Lower lobe of right lung (tissue), 2 donors: ENCODE measurements at places on chromosomes 11 and 22. TPM values are rescaled to one million over a fixed set of nuclear protein-coding genes. Genes with fewer than 3 reads are reported as not detected.

Gene LAYN
- 15.0 TPM for total RNA-seq

Gene LMO1
- not detected for total RNA-seq

DNA sequence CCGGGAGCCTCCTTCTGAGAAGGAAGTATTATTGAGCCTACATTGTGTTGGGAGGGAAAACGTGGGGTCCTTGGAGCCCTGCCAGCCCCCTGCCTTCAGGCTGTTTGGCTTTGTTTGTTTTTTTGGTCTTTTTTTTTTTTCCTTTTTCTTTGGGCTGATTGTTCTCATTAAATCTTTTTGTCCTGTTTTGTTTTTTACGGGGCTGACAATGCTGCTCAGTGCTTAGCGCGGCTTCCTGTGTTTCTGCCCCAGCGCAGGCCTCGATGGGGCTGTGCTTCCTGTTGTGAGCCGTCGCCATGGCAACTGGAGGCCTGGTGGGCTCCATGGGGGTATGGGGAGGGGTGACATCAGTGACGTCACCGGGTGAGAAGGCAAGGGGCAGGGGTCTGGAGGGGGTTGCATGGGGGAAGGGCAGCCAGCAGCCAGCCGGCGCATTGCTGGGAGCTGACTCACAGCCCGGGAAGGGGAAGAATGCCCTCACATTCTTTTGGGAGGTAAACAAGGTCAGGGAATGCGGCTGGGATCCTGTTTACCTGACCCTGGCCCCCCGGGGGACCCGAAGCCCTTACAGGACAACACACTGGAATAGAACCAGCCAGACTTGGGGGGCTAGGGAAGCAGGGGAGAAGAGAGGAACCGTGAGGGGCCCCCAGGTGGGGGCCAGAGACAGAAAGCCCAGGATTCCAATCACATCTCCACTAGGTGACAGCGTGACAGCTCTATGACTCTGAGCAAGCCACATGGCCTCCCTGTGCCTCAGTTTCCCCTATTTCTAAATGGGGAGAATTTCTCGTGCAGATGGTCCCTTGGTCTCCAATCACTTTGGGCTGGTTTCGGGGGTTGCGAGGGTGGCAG lies 22.2 kb upstream of the CBX7 start:
- no peaks in the 10 kb centered on the region for H3K36me3 ChIP-seq
- no peaks in the 10 kb centered on the region for H3K27me3 ChIP-seq
- no peak overlapping the region for H3K4me3 ChIP-seq
- H3K4me1 ChIP-seq = peaks cover 82% of the 10 kb centered on the region
- H3K27ac ChIP-seq = peak overlapping the region; percentile 86
- peak; percentile 81 for DNase-seq

Gene SHANK2
- 59.8 TPM for total RNA-seq

GRCh38 chr22:36808721-36809344 lies 8.0 kb downstream of the PVALB start:
- no peak overlapping the region for H3K27ac ChIP-seq

Gene ANO5
- 4.8 TPM for total RNA-seq

DNA sequence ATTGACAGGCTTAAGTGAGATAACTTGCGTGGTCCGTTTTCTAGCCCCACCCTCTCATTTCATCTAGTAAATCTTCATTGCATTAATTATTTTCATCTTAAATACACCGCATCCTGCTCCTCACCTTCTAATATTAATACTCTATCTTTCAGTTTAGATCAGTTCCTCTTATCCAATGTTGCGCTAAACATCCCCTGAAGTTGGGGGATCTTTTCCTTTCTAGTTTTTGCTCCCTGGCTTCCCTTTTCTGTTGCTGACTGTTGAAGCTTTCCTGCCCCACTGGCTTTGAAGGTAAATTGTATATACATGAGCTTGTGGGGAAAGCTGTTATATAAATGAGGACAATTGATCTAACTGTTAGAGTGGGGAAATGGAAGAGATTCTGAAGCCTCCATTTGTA lies 7.2 kb downstream of the CAT start:
- H3K4me1 ChIP-seq = peaks cover 74% of the 10 kb centered on the region
- H3K27ac ChIP-seq = no peak overlapping the region
- no peak overlapping the region for H3K4me3 ChIP-seq
- DNase-seq = no peak

DNA sequence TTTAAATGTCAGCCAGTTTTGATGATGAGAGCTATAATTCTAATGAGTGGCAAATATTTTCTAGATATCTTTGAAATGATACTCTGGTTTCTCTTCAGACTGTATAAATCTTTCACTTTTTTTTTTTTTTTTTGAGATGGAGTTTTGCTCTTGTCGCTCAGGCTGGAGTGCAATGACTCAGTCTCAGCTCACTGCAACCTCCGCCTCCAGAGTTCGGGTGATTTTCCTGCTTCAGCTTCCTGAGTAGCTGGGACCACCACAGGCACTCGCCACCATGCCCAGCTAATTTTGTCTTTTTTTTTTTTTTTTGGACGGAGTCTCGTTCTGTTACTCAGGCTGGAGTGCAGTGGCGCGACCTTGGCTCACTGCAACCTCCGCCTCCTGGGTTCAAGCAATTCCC lies 113.6 kb downstream of the TEAD1 start:
- H3K27me3 ChIP-seq = no peaks in the 10 kb centered on the region
- no peaks in the 10 kb centered on the region for H3K4me1 ChIP-seq
- no peaks in the 10 kb centered on the region for H3K36me3 ChIP-seq
- no peak overlapping the region for H3K27ac ChIP-seq

Gene WNT7B
- 6.3 TPM for total RNA-seq

Gene SCN2B
- total RNA-seq = 1.6 TPM

Gene NECTIN1
- total RNA-seq = 9.1 TPM

Gene RFPL1
- not detected for total RNA-seq

GRCh38 chr11:19321351-19321750 lies 80.6 kb upstream of the E2F8 start:
- peaks cover 7% of the 10 kb centered on the region for H3K4me1 ChIP-seq
- no peak overlapping the region for H3K27ac ChIP-seq
- DNase-seq = no peak
- no peaks in the 10 kb centered on the region for H3K36me3 ChIP-seq
- no peak overlapping the region for H3K4me3 ChIP-seq

Gene CD3D
- 7.4 TPM for total RNA-seq

DNA sequence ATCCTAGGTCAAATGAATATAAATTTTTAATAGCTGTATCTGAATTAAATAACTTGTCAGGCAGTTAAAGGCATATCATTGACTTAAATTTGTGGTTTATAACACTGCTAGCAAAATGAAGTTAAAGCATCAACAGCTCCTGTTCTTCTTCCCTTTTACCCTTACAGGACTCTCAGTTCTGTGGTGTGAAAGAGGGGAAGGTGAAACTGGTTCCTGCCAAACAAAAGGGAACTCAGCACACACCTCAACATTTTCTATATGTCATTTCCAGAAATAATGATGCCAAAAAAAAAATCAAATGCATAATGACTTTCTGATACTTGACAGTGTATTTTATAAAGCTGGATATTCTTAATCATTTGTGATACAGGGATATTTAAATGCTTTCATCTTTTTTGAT lies 21.2 kb downstream of the ARL14EP start:
- no peak overlapping the region for H3K27ac ChIP-seq
- no peak for DNase-seq
- no peaks in the 10 kb centered on the region for H3K27me3 ChIP-seq
- H3K4me3 ChIP-seq = no peak overlapping the region
- no peaks in the 10 kb centered on the region for H3K4me1 ChIP-seq

Gene SAC3D1
- 12.6 TPM for total RNA-seq

DNA sequence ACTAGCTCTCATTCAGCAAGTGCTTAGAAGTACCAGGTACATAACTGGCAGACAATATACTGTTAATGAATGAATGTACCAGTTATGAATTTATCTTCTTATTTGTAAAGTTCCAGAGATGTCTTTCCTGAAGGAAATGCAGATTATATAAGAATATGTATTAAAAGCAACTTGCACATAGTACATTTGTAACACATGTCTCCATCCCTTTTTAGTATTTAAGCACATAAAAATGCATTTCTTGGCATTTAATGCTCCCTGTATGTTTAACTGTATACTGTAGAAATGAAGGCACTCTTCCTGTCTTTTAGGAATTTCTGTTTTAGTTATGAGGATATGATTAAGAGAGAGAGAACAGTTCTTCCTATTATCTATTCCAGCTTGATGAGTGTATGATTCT lies 241.3 kb downstream of the NELL1 start:
- no peak overlapping the region for H3K4me3 ChIP-seq
- DNase-seq = no peak
- no peaks in the 10 kb centered on the region for H3K27me3 ChIP-seq
- no peaks in the 10 kb centered on the region for H3K4me1 ChIP-seq

GRCh38 chr22:49754696-49755630 lies 72.7 kb downstream of the BRD1 start:
- H3K27me3 ChIP-seq = peaks cover 28% of the 10 kb centered on the region
- no peaks in the 10 kb centered on the region for H3K36me3 ChIP-seq
- H3K4me3 ChIP-seq = no peak overlapping the region

Gene JHY
- 10.4 TPM for total RNA-seq

DNA sequence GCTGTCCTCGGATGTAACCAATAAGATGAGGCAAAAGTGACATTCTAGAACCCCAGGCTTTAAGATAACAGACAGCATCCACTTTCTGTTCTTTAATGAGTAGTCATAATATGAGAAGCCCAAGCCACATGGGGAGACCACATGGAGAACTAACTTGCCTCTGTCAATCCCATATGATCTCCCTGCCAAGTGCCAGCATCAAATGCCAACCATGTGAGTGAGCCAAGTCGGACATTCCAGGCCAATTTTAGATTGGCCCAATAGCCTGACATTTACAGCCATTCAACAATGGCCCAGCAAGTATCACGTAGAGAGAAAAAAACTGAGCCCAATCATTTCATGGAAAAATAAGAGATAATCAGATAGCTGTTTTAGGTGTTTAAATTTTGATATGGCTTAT lies 2048.3 kb upstream of the RAG2 start:
- H3K27me3 ChIP-seq = no peaks in the 10 kb centered on the region
- DNase-seq = no peak
- H3K4me3 ChIP-seq = no peak overlapping the region
- H3K36me3 ChIP-seq = no peaks in the 10 kb centered on the region
- H3K4me1 ChIP-seq = no peaks in the 10 kb centered on the region
- no peak overlapping the region for H3K27ac ChIP-seq

DNA sequence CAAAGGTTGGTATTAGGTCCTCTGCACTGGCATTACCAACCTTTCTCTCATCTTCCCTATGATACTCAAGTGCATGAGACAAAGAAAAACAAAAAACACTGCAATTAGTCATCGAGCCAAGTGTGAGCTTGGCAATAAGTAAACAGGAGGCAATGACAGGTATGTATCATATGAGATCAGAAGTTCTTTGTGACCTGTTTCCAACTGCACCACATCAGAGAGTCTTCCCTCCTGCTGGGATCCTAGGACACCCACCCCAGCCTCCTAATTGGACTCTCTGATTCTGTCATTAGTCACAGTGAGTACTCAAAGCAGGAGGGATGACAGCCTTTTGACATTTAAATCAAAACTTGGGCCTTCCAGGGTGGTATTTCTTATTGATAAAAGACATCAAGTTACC lies 7.8 kb upstream of the JAML start:
- peaks cover 37% of the 10 kb centered on the region for H3K4me1 ChIP-seq
- H3K27me3 ChIP-seq = no peaks in the 10 kb centered on the region
- no peak overlapping the region for H3K4me3 ChIP-seq
- H3K27ac ChIP-seq = no peak overlapping the region
- DNase-seq = no peak
- peaks cover 11% of the 10 kb centered on the region for H3K36me3 ChIP-seq

Gene OR6A2
- 0.18 TPM for total RNA-seq

DNA sequence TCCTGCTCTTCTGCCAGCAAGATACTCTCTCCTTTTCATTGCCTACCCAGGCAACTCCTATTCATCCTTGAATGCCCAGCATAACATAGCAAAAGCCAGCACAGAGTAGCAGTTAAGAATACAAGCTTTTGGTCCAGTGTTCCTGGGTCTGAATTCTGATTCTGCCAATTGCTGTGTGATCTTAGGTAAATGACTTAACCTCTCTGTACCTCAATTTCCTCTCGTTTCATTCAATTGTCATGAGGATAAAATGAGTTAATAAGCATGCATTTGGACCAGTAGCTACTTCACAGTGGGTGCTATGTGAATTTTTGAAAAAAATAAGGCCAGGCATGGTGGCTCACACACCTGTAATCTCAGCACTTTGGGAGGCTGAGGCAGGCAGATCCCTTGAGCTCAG lies 346.0 kb downstream of the BUD13 start:
- no peak overlapping the region for H3K4me3 ChIP-seq
- H3K4me1 ChIP-seq = peaks cover 5% of the 10 kb centered on the region
- H3K27me3 ChIP-seq = no peaks in the 10 kb centered on the region
- DNase-seq = no peak
- H3K36me3 ChIP-seq = no peaks in the 10 kb centered on the region
- H3K27ac ChIP-seq = no peak overlapping the region

Gene MTMR2
- 24.9 TPM for total RNA-seq

DNA sequence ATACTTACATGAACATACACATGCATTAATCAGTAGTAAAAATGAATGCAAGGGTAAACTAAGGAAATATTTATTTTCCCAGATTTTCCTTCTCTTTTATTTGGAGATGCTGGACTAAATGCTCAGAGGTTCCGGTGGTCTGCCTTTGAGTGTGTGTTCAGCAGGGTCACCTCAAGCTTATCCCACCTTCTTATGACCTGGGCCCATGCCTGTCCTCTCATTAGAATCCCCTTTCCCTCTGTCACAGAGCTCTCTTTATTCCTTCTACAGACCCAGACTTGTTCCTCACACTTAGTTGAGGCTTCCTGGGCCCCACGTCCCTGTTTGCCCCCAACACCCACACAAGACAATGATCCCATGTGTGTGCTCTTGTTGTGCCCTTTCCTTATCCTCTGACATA lies 61.6 kb upstream of the TOP3B start:
- peaks cover 7% of the 10 kb centered on the region for H3K27me3 ChIP-seq
- no peaks in the 10 kb centered on the region for H3K36me3 ChIP-seq
- no peaks in the 10 kb centered on the region for H3K4me1 ChIP-seq
- no peak for DNase-seq
- H3K27ac ChIP-seq = no peak overlapping the region

DNA sequence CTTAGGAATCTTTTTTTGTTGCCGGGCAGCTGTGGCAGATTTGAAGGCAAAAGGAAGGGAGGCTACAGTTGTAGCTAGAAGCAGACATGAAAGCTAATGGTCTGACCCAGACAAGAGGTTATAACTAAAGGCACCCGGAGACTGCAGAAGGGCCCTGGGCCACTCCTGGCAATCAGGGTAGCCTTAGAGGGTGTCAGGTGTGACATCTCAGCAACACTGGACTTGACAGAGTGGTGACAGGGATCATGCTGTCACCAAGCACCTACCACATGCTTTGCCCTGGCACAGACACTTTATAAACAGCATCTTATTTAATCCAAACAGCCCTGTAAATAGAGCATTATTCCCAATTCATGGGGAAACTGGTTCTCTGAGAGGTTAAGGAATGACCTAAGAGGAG lies 25.7 kb downstream of the TUB start:
- no peak overlapping the region for H3K27ac ChIP-seq
- no peak overlapping the region for H3K4me3 ChIP-seq
- no peaks in the 10 kb centered on the region for H3K4me1 ChIP-seq
- no peaks in the 10 kb centered on the region for H3K27me3 ChIP-seq
- H3K36me3 ChIP-seq = peaks cover 17% of the 10 kb centered on the region
